ENCODE measurements at places on chromosomes 4 and X.

DNA sequence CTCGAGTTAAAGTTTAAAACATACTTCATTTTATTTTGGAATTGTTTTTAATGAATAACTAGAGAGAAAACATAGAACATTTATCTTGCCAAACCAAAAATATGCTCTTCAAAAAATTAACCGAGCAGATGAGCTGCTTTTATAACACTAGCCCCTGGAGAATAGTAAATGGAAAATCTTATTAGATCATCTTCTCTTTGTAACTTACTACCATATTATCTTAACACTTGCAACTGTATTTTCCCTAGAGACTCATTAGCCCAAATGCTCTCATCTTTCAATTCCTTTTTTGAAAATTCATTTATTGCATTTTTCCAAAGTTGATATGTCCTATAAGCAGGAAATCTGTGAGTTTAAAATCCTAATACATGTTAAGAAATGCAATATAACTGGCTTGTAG, 143.3 kb downstream of the CAMK2D start:
- DNase-seq, result no peak

DNA sequence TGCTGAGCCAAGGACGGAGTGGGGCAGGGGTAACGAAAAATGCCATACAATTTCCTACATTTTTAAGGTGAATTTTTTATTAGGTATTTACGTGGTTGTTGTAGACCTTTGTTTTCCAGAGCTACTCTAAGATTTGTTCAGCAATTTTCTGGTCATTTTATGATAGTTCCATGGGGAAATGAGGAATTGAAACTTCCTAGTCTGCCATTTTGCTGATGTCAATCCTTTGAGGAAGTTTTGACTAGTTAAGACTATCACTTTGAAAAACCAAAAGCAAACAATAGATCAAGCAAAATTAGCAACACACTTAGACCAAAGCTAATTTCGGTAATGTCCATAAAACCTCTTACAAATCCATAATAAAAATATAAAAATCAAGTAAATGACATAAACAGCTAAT, 7.0 kb upstream of the TLR3 start:
- DNase-seq, result no peak

DNA sequence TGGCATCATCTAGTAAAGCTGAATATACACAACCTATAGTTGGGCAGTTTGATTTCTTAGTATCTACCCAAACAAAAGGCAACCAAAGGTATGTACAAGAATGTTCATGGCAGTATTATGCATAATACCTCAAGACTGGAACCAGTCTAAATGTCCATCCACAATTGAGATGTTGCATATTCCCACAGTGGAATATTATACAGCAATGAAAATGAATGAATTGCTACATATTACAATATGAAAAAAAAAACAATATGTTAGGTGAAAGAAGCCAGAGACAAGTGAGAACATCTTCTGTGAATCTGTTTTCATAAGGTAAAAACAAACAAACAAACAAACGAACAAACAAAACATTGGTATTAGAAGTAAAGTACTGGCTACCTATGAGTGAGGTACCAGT, 11.6 kb upstream of the RAB28 start:
- DNase-seq, result no peak

DNA sequence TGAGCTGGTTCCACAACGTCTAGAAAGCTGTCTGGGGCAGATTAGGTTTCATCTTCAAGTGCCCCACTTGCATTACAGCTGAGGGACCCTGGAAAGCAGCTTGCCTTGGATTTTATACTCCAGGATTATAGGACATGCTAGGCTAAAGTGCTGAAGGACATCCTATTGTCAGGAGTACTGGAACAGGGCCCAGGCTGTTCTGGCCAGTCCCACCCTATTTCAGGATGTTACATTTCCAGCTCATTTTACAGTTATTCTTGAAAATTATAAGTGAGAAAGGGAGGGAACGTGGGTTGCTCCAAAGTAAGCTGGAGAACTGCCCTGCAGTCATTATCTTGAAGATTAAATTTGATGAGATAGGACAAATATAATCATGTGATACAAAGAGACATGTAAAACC, 71.0 kb upstream of the UGT8 start:
- DNase-seq, result no peak

DNA sequence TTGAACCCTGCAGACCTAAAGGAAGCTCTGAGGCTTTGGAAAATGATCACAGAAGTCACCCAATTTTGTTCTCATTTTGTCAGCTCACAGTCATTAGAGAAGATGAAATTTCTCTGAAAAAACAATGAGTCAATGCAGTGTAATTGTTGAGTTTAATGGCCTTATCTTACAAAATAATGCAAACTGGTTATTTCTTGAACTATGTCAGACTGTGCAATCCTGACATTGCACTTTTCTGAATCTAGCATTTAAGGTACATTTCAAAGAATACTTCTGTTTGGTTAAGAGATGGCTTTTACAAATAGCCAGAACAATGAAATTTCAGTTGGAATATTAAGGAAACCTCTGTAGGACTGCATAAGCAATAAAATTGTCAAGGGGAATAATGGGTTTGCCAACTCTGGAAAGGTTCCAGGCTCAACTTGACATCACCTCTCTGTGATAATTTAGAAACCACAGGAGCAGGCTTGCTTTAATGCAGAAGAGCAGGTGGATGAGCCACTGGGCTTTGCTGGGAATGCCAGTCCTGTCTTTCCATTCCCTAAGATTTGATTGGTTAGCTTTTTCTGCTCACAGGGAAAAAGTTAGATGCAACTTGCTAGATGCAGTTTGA, 222.8 kb downstream of the FRMPD4 start:
- no peak for DNase-seq

DNA sequence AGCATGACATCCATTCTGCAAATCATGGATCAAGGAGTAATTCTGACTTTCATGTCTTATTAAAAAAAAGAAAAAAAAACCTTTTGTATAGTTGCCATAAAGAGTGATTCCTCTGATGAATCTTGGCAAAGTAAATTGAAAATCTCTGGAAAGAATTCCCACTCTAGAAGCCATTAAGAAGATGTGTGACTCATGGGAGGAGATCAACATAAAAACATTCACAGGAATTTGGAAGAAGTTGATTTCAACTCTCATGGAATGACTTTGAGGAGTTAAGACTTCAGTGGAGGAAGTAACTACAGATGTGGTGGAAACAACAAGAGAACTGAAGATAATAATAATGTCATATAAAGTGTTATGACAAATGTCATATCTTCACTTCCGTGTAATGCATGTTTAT, 204.2 kb downstream of the PABPC4L start:
- DNase-seq, result no peak

DNA sequence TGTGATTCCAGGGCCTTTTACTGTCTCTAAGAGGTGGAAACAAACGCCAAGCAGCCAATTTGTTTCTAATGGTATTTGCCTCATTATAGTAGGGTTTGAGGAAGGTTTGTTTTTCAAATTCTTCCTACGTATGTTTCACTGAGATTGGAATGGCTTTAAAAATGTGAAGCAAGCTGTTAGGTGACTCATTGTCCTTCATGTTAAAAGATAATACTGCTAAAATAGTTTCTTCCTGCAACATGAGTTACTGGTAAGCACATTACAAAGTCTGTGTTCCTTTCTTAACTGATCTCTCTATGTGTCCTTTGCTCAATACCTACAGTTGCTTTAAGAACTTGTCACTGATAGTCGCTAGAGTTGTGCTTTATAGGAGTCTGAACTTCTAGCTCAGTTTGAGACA, 1183.9 kb downstream of the RPA4 start:
- peak; percentile 8 for DNase-seq

DNA sequence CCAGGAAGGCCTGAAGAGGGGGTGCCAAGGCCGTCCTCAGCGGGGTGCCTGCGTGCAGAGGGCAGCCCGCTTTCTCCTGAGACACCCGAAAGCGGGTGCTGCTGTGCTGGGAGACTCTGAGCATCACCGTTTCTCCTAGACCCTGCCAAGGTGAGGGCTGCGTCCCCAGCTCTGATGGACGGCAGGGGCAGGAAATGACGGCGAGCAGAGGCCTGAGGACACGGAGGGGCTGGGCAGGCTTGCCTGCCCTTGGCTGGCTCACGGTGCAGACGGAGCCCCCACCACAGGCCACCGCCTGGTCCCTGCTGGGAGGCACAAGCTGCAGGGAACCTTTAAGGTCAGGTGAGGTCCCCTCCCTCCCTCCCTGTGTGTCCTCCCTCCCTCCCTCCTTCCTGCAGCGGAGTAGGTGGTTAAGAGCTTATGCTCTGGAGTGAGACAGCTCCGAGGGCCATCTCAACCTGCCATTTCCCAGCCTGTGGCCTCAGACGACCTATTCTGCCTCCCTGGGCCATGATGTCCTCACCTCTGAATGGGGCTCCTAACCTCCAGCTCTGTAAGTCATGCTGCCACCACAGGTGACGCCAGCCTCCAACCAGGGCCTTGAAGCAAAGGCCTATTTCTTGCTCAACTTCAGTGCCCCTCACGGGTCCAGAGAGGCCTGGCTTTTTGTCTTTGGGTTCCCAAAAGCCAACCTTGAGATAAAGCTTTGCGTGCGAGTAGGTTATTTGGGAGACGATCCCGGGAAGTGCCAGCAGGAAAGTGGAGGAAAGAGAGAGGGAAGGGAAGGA, 54.2 kb upstream of the GRPEL1 start:
- no peak for DNase-seq

- no peak for DNase-seq
These were observed 567.4 kb downstream of the INPP4B start for GRCh38 chr4:142278663-142279062.

DNA sequence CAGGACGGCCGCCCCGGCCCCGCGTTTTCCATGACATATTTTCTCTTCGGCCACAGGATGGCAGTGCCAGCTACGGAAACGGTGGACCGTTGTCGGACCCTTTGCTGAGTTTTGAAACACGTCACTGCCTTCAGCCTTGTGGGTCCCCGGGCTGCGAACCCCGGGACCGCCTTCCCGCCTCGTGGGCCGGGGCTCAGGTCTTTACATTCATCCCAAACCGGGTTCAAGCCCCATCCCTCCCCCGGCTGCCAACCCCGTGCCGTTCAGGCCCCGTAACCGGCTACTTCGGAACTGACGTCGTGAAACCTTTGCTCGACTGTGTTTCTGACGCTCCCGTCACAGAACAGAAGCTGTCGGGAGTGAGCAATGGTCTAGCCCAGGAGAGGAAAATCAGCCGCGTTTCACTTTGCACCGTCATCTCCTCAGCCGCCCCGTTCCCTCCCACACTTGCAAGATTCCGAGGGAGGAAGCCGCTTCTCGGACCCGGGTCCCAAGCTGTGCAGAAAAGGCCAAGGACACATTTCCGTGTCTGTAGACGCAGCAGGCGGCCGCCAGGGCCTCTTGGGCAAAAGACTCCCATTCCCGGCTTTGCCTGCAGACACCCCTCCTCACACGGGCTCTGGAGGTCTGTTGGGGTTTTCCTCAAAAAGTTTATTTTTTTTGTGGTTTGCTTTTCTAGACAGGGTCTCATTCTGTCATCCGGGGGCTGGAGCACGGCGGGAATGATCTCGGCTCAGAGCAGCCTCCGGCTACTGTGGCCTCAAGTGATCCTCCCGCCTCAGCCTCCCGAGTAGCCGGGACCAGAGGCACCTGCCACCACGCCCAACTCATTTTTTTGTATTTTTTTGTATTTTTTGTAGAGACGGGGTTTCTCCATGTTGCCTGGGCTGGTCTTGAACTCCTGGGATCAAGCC, 41.4 kb upstream of the PPP2R3B start:
- DNase-seq, result no peak

- no peak for DNase-seq
These were observed 34.6 kb upstream of the TBC1D9 start for GRCh38 chr4:140790765-140791164.

GRCh38 chr4:26937139-26937538, 76.5 kb downstream of the STIM2 start:
- no peak for DNase-seq

GRCh38 chr4:188016754-188017153, 21.2 kb downstream of the ZFP42 start:
- no peak for DNase-seq

DNA sequence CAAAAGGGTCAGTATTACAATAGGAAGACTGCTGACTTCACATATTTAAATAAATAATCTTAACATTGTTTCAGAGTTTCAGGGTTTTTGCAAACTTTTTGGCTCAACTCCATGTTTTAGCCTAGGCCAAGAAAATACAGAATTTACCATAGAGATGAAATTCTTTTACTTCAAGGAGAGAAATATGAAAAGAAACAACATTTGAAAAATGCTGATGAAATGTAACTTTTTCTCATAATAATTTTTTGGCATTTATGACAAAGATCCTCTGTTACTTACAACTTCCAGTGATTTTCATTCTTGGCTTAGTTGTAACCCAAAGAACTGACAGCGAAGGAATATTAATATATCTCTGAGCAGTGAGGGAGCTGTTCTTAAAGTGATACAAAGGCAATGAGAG, 316.1 kb upstream of the EMCN start:
- no peak for DNase-seq
